ENCODE measurements at places on chromosomes 2 and 18.

- peak; percentile 87 for DNase-seq
Observed at GRCh38 chr2:147829106-147829505, 15.7 kb upstream of the ACVR2A start.

DNA sequence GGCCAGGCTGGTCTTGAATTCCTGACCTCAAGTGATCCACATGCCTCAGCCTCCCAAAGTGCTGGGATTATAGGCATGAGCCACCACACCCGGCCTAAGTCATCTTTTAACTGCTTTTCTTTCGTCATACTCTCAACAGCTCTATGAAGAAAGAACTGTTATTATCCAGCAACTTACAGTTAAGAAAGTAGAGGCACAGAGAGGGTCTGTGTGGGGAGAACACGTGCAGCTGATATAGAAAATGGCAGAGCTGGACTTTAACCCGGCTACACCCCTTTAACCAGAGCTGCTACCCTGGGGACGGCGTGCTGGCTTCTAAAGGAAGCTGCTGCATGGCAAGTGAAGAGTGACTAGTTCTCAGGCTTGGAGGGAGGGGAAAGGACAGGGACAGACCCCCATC, 25.5 kb downstream of the IGFBP2 start:
- DNase-seq, result no peak

GRCh38 chr18:32091325-32091723, 350 bp upstream of the RNF138 start:
- no peak for DNase-seq

DNA sequence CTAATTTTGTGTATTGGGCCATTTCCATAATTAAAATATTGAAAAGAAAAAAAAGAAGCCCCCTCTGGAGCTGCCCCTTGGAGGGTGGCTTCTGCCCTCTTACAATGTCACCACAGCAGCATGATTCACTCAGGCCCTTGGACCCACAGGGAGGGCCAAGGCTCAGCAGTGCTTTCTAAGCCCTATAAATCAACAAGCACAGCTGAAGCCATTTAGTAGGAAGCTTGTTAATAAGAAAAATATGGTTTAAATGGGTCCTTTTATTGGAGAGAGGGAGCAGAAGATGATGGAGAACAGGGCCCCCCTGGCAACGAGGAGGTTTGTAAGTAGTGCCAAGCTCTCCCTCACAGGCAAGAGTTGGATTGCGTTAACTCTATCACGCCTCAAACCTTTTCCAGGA, 107.6 kb upstream of the FZD7 start:
- no peak for DNase-seq

DNA sequence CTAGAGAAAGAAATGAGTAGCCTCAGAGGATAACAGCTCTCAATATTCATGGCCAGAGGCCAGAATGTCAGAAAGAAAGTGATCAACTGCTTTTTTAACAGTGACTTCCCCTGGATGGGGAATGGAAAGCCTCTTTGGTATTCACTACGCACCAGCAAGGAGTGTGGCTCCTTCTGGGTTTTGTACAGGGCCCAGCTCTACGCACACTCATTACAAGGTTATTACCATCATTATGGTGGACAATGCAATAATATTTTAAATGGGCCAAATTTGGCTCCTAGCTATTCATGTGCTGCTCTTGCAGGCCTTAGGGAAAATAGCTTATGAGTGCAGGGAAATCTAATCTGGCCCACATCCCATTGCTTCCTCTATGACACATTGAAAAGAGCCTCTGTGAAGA, 1149.5 kb upstream of the FANCL start:
- no peak for DNase-seq

DNA sequence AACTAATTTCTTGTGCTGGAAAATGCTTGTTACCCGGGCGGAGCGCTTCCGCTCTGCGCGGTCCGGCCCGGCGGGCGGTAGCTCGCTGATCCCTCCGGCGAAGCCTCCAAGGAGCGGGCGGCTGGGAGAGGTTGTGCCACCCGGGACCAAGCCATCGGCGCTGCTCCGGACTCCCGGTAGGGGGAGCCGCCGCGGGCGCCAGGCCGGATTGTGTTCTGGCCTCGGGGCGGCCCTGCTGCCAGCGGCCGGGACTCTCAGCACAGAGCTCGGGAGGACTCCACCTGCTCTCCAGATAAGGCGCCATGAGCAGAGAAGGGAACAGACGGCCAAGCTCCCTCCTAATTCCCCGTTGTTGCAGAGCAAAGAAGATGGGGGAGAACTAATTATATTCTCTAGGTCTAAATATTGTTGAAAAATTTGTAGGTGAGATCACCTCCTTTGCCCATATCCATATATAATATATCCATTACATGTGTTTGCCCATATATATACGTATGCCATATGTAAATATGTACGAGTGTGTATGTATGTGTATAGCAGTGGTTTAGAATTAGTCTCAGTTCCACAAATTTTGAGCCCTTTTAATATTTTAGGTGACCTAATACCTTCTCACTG, 13.8 kb upstream of the SATB2 start:
- peak; percentile 57 for DNase-seq

GRCh38 chr2:72271766-72272641, 124.3 kb upstream of the CYP26B1 start:
- DNase-seq, result no peak

- DNase-seq, result peak; percentile 34
Observed at GRCh38 chr2:44351088-44351487, 10.2 kb downstream of the PREPL start.

DNA sequence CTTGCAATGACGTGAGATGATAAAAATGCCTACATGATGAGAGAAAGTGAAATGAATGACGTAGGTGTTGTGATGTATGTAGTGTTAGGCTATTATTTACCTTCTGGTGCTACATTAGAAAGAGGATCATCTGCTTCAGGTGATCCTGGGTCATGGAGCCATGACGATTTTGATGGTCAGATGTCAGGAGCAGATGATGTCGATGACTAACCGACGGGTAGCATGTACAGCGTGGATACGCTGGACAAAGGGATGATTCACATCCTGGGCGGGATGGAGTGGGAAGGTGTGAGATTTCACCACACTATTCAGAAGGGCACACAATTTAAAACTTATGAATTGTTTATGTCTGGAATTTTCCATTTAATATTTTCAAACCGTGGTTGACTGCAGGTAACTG, 43.5 kb upstream of the ACVR1C start:
- no peak for DNase-seq

DNA sequence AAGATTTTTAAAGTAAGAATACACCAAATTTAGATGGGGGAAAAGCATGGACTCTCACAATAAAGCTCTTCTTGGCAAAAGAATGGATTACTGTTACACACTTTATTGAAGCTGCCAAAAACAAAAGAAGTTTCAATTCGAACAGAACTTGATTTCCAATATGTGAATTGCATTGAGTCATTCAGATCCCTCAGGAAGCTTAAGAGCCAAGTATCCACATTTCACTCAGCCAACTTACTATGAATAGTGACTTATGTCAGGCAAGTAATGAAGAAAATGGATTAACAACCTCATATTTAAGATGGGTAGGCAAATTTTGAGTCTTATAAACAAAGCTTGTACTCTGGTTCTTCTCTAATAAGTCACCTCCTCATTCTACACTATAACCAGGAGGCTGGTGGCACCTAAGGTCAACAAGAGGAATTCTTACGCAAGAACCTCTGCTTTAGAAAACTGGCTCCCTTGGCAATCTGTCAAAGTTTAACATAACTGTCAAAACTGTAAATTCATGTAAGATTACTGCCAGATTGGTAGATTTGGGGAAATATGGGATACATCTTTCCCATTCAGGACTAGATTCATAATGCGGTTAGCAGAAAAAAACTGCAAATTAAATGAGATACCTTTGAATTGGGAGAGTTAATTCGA, 6.0 kb downstream of the HADHA start:
- DNase-seq, result no peak

All from astrocyte of the spinal cord (primary cell).